ENCODE measurements at places on chromosomes 1 and 21.

DNA sequence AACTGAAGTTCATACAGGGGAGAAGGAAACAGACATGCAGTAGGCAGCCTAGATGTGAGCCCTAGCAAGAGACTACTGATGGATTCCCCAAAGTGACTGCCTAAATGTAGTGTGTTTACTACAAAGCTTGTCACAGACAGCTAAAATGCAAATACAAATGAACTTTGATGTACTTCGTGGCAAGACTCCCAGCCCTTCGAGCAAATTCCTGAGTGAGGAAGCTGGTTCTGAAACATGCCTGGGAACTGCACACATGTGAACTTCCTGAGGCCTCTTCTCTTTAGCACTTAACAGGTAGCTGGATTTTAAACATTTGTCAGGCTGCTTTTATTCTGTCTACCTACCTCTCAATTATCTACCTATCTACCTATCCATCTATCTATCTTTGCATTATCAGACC lies 6.7 kb upstream of the IRF2BP2 start:
- DNase-seq: no peak

GRCh38 chr1:30864681-30865080 lies 43.9 kb downstream of the SDC3 start:
- DNase-seq: no peak

- DNase-seq: no peak
Observed at GRCh38 chr1:87086120-87086519, 171.7 kb downstream of the HS2ST1 start.

GRCh38 chr1:167770127-167770526 lies 48.3 kb downstream of the MPZL1 start:
- no peak for DNase-seq

- DNase-seq: no peak
Observed at GRCh38 chr1:226708342-226708780, 30.7 kb downstream of the ITPKB start.

GRCh38 chr1:200457810-200458209 lies 48.0 kb upstream of the ZNF281 start:
- no peak for DNase-seq

DNA sequence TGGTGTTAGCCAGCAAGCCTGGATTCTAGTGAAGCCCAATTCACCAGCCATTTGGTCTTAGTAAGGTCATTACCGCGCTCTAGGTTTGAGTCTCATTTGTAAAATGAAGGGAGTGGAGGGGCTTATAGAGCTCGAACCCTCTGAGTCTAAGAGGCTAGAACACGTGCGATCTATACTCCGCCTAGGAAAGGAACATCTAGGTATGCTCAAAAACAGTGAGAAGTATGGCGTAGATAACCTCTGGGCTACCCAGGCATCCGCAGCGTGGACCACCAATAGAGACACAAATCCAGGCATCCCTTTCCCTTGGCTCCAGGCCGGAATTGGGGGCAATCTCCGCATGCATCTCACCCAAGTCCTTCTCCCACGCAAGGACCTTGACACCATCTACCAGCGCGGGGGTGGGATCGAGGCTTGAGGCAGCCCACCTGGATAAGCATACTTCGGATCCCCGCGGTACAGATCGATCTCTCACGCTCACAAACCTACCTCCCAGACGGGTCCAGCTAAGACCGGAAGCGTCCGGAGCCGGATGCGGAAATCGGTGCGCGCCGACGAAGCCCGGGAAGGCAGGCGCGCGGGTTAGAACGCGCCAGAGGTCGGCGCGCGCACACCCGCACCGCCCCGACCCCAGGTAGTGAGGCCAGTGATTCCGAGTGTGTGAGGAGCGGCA lies at the start of gene METTL25B:
TSS of gene METTL25B (plus strand) at position 544 of the 673 bp plus-strand sequence. CDS start 636 bp downstream, outside the sequence.
- DNase-seq: peak; percentile 84

DNA sequence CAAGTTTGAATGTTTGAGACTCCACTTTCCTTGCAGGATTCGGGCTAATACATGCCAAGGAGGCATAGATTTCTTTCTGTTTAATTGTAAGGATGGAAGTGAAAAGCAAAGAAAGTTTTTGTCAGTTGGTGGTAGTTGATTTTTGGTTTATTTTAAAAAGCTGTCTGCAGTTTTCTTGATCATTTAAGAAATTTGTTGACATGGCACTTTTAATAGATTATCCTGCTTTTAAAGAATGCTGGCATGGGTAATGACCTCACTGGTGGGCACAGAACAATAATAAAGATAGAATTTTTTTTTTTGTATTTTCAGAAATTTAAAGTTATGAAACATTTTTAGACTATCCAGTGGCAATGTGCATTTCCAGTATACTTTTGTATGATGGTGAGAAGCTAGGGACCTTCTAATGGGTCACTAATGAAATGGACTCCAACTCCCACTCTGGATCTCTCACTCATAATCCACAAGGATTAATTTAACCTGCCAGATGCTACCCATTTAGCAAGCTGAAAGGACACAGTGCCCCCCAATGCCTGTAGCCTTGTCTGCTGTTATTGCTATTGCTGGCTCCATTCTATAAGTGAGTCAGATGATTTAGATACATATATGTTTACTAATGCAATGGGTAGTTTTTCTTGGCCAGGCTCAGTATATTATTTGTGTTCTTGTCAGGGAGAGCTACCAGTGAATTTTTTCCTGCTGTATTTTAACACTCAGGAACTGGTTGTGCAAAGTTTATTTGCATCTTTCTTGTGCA lies 190.2 kb upstream of the SGIP1 start:
- DNase-seq: no peak

DNA sequence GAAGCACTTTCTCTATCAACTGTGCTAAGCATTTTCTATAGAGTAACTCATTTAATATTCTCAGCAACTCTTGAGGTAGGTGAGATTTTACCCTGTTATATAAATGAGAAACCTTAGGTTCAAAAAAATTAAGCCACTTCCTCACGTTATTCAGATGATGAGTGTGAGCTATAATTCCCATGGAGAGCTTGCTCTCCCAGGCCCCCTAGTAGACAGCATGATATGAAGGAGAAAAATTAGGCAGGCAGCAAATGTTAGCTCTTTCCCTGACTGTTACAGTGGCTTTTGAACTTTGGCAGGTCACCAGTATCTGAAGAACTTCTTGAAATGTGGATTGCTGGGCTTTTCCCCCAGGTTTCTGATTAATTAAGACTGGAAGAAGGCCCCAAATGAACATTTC lies 753.1 kb downstream of the NCAM2 start:
- no peak for DNase-seq

DNA sequence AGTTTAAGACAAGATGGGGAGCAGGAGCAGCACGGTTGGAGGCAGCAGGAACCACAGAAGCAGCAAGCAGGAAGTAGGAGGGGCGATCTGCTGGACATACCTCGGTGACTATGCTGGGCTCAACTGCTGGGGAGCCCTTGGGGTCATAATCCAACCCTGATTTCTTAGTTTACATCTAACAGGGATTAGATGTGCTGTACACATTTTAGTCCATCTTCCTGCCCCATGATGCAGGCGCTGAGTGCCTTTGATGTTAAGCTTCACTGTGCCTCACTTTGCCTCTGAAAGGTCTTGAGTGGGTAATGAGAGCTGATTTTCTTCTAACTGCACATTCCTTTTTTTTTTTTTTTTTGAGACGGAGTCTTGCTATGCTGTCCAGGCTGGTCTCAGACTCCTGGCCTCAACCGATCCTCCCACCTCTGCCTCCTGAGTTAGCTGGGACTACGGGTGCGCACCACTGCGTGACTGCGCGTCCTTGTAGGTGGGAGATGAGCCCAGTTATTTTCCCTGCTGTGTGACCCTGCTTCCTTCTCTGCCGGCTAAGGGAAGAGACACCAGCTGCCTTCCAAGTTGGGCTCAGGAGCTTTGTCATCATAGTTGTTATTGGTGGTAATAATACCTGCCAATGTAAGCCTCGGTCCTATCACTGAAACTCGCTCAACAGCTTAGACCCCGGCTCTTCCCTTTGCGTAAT lies 1.1 kb upstream of the RCAN3 start:
- peak; percentile 70 for DNase-seq

DNA sequence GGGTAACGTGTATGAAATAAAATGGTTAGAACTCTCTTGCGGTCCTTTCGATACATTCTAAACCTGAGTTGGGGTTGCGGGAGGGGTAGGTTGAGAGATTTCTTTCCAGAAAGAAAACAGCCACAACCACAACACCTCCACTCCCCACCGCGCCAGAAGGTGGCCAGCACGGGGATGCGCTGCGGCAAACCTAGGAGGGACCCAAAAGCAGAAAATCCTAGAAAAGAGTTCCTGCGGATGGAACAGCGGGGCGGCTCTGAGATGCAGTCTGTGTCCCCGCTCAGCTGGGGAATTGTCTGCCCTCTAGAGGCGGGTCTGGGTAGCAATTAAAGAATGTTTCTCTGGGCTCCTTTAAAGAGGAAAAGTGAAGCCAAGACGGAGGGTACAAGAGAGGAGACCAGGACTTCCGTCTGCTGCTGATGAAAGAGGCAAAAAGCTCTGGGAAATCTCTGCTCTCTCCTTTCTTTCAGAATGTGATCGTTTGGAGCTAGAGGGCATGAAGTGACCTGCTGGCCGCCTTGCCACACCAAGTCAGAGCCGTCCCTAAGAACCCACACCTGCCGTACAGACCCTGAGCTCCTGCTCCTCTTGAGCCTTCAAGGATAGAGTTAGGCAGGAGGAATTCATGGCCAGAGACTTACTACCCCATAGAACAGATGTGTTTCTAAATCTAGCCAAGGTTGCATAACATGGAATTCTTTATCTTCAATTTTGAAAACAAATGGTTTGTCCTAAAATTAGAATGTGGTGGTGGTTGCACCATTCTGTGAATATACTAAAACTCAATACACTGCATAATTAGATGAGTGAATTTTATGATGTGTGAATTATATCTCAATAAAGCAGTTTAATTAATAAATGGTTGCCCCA lies 46.5 kb upstream of the COA6 start:
- peak; percentile 70 for DNase-seq

DNA sequence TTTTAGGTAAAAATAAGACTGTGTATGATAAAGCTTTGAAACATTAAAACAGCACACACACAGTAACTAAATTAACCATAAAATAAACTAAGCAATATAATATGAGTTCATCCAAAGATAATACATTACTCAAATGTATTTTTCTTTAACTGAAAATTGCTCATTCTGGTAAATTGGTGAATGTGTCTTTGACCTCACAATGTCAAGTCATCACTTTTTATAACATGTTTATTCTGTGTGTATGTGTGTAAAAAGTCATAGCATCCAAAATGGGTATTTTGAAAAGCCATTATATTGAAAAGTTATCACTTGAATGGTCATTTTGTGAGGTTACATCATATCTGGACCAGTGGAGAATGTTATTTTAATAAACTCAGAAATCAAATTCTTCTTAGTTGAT lies 724.6 kb downstream of the ADGRL2 start:
- DNase-seq: no peak

DNA sequence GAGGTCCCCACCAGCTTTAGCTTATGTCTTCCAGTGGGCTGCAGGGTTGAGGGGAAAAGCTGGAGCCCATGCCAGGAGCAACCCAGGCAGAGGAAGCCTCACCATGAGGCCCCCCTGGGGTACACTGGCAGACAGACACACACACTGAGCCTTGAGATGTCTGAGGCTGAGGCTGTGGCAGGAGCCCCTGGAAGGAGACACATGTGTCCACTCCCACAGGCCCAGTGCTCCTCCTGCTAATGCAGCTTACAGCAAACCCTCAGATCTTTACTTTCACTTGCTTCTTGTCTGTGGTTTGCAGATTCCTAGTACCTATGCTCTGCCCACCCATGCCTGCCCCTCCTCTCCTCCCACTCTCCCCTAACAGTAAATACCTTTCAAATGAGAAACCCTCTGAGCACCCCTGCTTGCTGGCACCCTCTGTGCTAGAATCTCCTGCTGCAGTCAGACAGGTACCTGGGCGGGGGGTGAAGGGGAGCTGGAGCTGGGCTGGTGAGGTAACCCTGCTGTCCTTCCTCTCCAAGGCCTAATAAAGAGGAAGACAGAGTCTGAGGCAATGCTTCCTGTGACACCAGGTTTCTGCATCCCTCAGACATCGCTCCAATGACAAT lies 63.4 kb upstream of the NEK2 start:
- DNase-seq: no peak

DNA sequence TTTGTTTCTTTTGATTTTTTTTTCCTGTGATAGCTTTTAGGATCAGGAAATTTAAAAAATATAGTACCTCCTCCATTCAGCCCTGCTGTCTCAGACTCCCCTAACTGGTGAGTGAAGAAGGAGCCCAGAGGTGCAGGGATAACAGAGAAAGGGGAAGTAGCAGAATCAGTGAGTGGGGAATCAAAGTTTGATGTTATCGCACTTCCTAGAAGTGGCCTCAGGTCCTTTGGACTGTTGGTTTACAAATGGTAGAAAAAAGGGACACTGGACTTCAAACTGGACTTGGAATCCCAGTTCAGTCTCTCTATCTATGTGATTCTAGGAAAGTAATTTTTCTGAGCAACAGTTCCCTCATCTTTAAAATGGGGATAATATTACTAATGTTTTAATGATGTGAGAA lies 99.5 kb downstream of the FGGY start:
- no peak for DNase-seq

- DNase-seq: no peak
Observed at GRCh38 chr1:87103074-87103473, 188.6 kb downstream of the HS2ST1 start.

GRCh38 chr1:43304771-43305300 lies 4.1 kb downstream of the TIE1 start:
- DNase-seq: no peak

- peak; percentile 83 for DNase-seq
Observed at GRCh38 chr1:15918962-15919715, 56.8 kb downstream of the ZBTB17 start.

GRCh38 chr1:246680190-246680589 lies 44.0 kb upstream of the SCCPDH start:
- DNase-seq: no peak

GRCh38 chr1:198491596-198491995 lies 48.9 kb downstream of the ATP6V1G3 start:
- no peak for DNase-seq

DNA sequence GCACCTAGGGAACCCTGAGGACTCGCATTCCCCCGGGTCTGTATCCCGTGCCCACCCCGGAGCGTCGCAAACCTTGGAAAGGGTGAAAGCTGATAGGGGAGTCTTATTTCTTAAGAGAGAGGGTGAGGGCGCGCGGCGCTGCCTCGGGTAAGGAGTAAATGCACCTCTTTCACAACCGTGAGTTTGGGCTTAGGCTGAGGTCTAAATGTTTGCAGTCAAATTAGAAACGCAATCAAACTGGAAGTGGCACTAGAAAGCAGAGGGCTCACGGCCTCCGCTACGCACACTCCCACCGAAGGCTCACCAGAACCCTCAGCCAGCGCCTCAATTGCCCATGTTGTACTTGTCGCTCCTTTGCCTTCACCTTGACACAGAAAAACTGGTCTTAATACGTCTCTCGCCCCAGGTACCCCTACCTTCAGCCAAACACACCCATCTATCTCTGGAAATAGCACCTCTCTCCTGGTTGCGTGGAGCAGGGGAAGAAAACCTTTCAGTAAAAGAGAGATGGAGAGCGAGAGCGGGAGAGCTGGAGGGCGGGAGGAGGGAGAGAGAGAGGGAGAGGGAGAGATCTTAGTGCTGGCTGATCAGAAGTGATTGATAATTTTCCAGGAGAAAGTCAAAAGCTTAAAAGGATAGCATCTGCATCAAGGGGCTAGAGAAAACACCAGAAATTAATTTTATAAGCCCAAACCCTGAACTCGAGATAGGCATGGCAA lies 1.7 kb upstream of the HLX start:
- no peak for DNase-seq

All from activated CD4-positive, alpha-beta memory T cell treated with anti-CD3 and anti-CD28 coated beads, Interleukin-2, amount 10 ng/mL, durations not matched to agents 7 days and 5 days (primary cell).